ENCODE measurements at places on chromosomes 13 and 19. TPM values are rescaled to one million over a fixed set of nuclear protein-coding genes. Genes with fewer than 3 reads are reported as not detected.

DNA sequence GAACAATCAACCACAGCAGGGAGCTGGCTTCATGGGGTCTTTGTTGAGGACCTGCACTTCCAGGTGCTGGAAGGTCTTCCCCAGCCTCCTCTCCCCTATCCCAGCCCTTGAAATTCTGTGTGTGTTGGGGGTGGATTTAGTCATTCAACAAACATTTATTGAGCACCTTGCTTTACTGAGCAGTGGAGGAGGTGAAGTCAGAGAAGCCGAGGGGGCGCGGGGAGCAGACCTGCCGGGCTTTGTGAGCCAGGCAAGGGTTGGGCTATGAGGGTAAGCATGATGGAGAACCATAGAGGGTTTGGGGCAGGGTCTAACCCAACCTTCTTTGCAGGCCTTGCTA, 3.5 kb upstream of the C19orf85 start:
- no peak for DNase-seq

GRCh38 chr19:8363803-8364771, at the start of gene ANGPTL4:
ANGPTL4 (plus strand) TSS chr19:8364155; CDS start chr19:8364322, 167 bp downstream.
- peak; percentile 91 for DNase-seq

DNA sequence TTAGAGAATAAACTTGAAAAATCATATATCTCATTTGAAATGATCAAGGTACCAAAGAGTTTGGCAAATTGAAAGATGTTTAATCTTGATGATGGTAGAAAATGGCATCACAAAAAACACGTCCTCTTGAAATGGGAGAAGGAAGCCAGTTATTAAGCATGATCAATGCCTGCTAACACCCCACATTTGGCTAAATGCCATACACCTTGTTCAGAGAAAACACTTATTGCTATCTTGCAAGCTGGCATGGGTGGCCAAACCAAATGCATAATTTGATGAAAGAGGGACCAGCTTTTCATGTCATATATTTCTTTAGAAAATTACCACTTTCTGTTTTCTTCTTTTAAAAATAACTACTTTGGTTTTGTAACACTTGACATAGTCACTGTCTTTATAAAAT, 141.3 kb downstream of the ZAR1L start:
- DNase-seq: no peak

GRCh38 chr13:32136716-32137115, 105.1 kb downstream of the FRY start:
- no peak for DNase-seq

The C19orf53 gene
- total RNA-seq: 57.8 TPM

Measured in aorta (tissue), 5 donors.